ENCODE measurements at places on chromosomes 7 and 10.
A peak's percentile ranks its signal among the peaks of the same experiment; 100 is the strongest.

GRCh38 chr7:80312139-80312661 is 177.6 kb downstream of the GNAI1 start:
- DNase-seq = peak; percentile 52

GRCh38 chr7:4948402-4948801 is 10.6 kb downstream of the MMD2 start:
- no peak for DNase-seq

GRCh38 chr10:13074563-13075451 is 25.2 kb upstream of the OPTN start:
- DNase-seq = peak; percentile 88

GRCh38 chr10:111646021-111646420 is 537.5 kb downstream of the GPAM start:
- DNase-seq = no peak

GRCh38 chr7:4020086-4020485 is 662.0 kb upstream of the FOXK1 start:
- DNase-seq = no peak

Data from eye (tissue), 1 donor.